MCF 10A (cell line): ENCODE measurements at places on chromosomes 7 and 10. TPM values are rescaled to one million over a fixed set of nuclear protein-coding genes. Genes with fewer than 3 reads are reported as not detected.

- no peak for DNase-seq
Observed at GRCh38 chr10:20670579-20670978, 226.5 kb downstream of the NEBL start.

GRCh38 chr7:87574630-87575029, 26.1 kb downstream of the ABCB1 start:
- DNase-seq: peak; percentile 44

DNAH11 gene
- total RNA-seq: 0.81 and 0.91 TPM in 2 replicates

ZNF736 gene
- total RNA-seq: 9.2 and 13.1 TPM in 2 replicates

DNA sequence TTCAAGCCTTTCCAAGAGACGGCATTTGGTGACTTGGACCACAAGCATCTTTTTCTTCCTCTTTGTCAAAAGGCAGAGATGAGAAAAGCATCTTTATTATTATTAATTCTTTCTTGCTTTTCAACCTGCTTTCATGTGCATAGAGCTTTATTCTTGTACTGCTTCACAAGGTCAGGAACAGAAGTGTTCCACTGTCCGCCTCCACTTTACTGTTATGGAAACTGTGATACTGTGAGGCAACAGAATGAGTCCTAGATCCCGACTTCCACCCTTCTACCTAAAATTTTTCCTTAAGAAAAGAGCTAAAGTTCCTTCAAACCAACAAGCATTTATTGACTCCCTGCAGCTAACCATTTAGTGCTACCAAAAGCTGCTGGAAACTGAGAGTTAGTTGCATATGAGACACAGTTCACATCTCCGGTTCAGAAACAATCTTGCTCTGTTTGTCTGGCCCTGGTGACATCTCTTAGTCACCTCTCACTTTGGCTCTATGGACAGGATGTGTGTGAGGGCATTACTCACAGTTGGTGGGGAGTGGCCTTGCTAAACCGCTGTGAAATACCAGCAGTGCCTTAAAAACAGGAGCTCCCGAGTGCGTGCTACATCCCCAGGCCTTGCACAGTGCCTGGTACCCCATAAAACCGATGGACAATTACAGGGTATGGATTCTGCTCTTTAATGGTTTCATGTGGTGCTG, 77.1 kb upstream of the TRIL start:
- peak; percentile 89 for DNase-seq

DNA sequence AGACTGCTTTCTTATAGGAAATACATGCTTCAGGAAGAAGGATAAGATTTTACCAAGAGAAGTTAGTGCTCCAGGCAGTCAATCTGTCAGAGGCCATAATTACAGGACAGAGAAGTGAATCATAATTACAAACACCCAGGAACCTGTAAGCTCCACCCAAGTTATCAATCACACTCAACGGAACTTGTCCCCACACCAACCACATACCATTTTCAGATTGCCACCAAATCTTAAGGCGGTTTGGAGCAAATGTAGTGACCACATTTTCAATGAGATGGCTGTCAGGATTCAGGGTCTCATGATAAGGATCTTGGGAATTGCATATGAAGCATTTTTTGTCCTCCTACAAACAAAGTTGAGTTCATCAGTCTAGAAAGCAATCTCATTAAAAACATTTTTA, 4.8 kb downstream of the LAMB1 start:
- DNase-seq: peak; percentile 43

- peak; percentile 47 for DNase-seq
Observed at GRCh38 chr7:30549931-30550493, 44.7 kb upstream of the GARS1 start.

DNA sequence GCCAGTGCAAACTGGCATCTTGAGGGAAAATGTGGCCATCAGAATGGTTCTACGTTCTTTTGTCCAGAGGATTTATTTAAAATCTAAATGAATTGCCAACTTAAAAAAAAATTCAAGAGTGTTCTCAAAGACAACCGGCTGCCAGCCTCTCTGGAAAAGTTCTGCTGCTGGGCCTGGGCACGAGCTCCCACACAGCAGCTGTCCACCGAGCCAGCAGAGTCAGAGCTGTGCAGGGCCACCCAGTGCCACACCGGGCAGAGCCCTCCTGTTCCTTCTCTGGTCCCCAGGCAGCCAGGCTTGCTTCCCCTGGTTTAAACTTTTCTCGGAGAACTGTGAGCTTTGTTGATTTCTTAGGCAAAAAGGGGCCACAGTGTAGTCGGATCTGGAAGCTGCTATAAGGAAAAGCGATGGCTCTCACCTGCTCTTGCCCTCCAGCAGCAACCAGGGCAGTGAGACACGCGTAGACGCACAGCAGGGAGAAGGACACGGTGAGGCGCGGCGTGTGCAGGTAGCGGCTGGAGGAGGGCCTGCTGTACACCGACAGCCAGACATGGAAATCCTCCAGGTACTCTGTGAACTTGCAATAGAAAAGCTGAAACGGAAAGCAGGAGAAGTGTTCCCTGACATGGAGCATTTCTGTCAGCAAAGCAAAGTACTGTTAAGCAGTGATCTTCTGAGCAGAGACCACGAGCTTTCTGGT, 111.6 kb downstream of the PKD1L1 start:
- no peak for DNase-seq

DNA sequence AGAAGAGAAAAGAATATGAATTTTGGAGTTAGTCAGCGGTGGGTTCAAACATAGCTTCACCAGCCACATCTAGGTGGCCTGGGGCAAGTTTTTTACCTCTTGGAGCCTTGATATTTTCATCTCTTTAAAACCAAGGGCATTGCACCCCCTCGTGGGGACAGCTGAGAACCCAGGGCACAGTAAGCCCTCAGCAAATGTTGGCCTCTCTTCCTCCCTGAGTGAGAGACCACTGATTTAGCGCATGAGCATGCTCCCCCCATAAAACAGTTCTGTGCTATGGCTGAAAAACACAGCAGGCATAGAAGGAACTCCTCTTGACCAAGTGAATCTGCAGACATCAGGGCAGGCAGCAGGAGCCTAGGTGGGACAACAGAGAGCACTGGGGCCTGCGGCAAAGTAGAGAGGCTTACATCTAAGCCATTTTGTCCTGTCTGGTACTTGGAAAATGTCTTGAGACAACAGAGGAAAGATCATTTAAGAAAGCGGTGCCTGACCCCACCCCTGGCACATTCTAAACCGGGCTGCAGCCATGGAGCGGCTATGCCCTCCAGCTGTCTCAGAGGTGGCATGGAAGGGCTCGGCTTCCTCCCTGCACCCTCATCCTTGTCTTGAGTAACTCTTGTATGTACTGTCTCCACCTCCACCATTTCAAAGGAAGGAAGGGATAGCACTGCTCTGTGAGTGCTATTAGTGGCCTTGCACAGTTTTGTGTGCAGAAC, 94.7 kb downstream of the ARHGAP22 start:
- peak; percentile 21 for DNase-seq

DNA sequence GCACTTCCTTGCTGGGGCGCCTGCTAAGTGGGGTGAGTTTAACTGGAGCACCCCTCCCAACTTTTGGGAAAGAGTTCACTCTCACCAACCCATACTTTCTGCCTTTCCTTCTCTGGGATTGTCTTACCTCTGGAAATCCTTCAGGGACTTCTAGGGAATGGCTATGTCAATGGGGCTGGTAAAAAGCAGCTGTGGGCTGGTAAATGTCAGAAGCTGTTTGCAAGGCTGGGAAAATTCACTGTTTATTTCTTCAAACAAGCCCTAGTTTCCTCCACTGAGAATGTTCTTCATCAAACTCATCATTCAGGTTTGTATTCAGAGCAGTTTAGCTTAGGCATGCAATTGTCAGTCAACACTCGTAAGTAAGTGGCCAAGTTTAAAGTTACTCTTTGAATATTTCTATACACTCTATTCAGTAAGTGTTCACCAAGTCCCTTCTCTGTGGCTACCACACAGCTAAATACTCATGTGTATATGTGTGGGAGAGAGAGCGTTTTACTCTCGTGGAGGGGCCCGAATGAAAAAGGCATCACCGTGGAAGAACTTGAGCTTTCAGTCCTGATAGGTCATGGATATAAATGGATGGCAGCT, 654.8 kb downstream of the LRMDA start:
- DNase-seq: no peak
